ENCODE measurements at places on chromosomes 2 and 18.

DNA sequence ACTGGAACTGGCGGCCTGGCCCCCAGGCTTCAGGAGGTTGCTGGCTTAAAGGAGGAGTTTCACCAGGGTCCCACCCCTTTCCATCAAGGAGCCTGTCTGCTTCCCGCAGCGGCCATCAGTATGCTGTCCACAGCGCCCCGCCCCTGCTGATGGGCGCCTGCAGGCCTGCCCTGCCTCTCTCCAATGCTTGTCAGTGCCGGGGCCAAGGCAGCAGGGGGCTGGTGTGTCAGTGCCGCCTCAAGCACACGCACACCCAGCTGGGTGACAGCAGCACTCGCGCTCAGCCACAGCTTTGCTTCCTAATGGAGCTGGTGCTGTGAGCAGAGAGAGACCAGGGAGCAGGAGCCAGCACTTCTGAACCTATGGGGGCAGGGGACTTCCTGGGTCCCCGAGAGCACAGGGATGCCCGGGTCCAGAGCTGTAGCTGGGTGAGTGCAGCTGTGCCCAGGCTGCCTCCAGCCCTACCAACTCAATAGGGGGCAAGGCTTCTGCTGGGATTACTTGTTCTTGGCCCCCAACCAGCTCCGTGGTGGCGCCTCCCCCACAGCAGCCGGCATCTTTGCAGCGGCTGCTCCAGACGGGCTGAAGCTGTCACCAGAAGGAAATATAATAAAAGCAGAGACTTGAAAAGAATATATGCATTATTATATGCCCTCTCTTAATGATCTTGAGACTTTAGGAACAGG, 377.2 kb upstream of the LRATD1 start:
- DNase-seq: no peak

- no peak for DNase-seq
Measured at GRCh38 chr2:114368705-114369104, 73.7 kb upstream of the DPP10 start.

- DNase-seq: no peak
Measured at GRCh38 chr18:61898640-61899101, 5.9 kb upstream of the RNF152 start.

GRCh38 chr18:3554811-3555427, 104.9 kb downstream of the TGIF1 start:
- DNase-seq: no peak

GRCh38 chr18:49014605-49015267, 64.0 kb upstream of the SMAD7 start:
- no peak for DNase-seq

DNA sequence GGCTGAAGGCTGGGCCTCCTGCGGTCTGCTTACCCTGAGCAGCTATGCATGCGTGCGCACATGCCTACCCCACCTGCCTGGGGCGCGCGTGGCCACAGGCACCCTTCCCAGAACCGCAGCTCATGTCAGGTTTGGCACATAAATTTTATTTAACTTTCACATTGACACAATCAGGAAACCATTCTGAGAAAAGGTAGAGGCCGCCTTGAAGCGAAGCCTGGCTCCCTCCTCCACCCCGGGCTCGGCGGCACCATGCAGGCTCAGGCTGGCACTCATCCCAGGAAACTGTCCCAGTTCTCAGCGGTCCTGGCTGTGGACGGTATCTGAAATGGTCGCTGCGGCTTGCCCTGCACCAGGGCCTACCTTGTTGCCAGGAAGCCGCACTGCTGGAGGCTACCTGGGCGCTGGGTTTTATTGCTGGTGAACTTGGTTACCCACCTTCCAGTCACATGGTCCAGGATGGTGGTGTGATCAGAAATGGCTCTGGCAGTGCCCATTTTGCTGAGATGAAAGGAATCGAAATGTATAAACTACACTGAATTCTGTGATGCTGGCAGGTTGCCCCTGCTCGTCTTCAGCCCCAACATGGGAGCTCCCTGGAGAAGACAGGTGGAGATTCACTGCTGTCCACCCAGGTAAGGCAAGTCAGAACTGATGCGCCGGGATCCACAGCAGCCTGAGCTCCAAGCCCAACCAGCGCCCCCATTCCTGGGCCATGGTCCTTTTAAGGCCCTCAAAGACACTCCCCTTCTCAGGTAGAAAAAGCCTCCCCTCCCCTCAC, 25.5 kb downstream of the CHST10 start:
- DNase-seq: no peak

- DNase-seq: no peak
Measured at GRCh38 chr18:7307030-7307429, 76.1 kb downstream of the LRRC30 start.

DNA sequence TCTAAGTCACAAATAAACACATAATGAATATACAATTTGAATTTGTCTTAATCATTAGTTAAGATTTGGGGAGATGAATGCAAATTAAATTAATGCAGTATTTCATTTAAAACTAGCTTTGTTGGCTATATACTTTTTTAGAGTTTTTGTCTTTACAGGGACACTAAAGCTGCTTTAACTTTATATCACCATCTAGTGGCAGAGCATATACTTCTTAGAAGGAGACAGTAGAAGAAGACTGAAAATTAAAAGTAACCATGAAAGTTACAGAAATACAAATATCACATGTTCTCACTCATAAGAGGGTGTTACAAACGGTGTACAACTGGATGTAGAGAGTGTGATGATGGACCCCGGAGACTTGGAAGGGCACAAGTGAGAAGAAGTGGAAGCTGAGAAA, 268.3 kb upstream of the NETO1 start:
- peak; percentile 6 for DNase-seq

- DNase-seq: no peak
Measured at GRCh38 chr18:3761266-3761665, 311.3 kb downstream of the TGIF1 start.

DNA sequence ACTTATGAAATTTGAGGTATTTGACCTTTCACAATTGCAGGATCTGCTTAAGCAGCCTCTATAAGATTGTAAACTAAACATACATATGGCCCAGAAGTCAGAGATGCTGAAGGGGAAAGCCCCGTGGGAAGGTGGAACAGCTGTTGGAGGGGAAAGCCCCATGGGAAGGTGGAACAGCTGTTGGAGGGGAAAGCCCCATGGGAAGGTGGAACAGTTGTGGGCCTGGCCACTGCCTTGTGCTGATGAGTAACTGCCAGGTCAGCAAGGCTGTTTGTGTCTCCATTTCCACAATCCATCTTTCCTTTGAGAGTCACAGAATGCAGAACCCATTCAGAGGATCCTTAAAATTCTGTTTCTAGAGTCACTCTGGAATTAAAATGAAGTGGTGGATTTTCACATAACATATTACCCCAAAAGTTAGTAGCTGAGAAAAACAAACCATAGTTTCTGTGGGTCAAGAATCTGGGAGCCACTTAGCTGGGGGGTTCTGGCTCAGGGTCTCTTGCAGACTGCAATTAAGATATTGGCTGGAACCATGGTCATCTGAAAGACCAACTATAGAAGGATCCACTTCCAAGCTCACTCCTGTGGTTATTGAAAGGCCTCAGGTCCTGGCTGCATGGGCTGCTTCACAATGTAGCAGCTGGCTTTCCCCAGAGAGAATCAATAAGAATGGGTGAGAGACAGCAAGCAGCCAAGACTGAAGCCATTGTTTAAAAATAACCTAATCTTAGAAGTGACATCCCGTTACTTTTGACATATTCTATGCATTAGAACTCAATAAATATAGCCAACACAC, 86.6 kb upstream of the CAVIN2 start:
- no peak for DNase-seq

DNA sequence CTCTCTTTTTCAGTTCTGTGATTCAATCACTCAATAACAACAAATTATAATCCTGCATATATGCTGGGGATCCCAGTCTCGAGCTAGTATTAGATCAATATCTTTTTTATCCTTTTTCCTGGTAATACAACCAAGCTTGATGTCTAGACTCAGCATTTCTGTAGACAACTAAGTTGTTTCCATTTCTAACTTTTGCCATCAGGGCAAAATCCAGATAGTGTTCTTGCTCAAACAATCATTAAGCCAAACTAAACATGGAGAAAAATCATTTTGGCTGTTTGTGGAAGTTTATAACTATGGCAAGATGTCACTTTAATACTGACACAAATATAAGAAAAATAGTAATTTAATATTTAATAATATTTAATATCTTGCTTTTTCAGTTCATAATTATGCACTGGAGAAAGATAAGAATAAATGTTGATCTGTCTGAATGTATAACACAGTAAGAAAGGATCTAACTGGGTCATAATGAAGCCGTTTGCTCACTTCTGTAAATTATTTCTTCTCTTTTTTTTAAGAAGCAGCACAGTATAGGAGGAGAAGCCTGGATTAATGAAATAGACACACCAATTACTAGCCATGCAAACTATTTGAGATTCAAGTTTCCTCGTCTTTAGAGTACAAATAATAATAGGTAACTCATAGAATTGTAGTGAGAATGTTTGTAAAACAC, 979.1 kb downstream of the LRP1B start:
- DNase-seq: no peak

GRCh38 chr2:61694312-61695274, 156.4 kb upstream of the XPO1 start:
- peak; percentile 99 for DNase-seq

GRCh38 chr2:168037778-168038177, 209.6 kb downstream of the STK39 start:
- DNase-seq: no peak

GRCh38 chr2:46939626-46940359, 24.2 kb upstream of the MCFD2 start:
- DNase-seq: no peak

DNA sequence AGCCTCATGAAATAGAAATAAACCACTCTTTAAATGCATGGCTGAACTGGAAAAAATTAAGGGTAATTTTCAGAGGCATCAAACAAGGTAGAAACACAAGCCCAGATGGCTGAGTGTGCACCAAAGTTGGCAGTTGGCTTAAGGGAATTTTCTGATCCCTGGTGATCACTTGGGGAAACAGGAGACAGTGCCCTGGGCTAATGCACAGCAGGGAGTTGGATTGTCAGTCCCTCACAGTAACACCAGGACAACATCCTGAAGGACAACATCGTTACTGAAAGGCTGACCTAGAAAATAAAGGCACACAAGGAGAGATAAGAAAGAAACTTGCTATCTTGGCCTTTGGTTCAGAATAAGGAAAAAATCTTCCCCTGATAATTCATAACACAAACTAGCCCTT, 417.0 kb downstream of the SLC4A3 start:
- no peak for DNase-seq

GRCh38 chr2:23505984-23506380, 121.0 kb downstream of the KLHL29 start:
- DNase-seq: peak; percentile 72

DNA sequence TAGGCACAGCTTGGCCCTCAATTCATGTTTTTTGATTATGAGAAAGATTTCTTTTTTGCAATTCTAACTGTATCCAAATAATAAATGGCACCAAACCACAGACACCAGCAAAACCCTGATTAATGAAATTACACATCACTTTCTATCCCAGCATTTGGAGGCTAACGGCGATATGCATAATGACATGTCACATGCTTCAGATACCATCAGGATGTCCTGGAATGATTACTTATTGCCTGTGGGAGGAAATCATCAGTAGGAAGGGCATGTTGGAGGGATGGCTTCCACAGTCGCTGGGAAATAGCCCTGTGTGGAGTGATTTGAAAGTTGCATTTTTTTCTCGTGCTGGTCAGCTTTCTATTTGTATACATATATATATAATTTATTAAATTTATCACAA, 121.7 kb downstream of the CMPK2 start:
- DNase-seq: no peak

- DNase-seq: peak; percentile 53
Measured at GRCh38 chr2:174117951-174118930, 130.1 kb downstream of the OLA1 start.

- DNase-seq: peak; percentile 82
Measured at GRCh38 chr2:240387669-240388358, 47.6 kb upstream of the GPC1 start.

GRCh38 chr18:59423259-59423658, 64.2 kb upstream of the LMAN1 start:
- DNase-seq: no peak

DNA sequence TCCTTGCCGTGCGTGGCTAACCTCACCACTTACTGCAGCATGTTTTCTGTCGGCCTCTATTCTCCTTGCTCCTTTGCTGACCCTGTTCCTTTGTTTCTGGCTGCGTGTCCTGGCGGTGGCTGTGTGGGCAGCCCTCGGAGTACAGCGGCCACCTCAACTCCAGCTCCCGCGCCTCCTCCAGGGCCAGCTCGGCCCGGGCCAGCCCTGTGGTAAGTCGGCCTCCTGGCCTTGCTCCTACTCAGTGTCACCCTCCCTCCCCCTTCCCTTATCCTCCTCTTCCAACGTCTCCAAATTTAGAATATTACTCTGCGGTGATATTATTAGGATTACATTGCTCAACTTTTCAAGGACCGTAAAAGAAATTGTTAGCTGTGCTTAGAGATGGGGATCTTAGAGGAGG, 59.5 kb upstream of the RBM44 start:
- no peak for DNase-seq

DNA sequence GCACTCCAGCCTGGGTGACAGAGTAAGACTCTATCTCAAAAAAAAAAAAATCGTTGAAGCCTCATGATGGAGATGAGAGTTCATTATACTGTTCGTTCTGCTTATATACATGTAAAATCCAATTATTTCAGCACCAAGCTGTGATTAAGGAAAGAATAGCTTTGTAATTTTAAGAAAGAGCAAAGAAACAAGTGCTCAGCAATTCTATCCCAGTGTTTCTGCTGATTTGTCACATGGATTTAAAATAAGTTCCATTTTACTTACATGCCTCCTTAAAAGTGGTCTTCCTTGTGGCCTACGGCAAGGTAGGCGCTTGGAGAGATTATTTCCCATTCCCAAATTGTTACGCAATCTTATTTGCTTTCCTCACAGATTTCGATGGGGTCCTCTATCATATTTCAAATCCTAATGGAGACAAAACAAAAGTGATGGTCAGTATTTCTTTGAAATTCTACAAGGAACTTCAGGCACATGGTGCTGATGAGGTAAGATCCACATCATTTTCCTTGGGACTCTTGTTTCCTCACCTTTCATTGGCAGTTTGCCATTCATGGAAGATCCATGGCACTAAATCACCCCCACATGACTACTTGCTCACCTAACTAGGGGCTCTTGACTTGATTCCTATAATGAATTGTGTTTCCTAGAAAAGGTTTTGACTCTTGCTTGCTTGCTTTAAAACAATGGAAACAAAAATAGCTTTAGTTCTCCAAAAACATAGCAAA, 11.5 kb downstream of the ARPC2 start:
- no peak for DNase-seq

Data from GM03348 (cell line).